NCI-H2081 (cell line): ENCODE measurements at places on chromosomes 7 and 10.

- DNase-seq = no peak
Measured at GRCh38 chr7:158724658-158725505, 20.3 kb upstream of the NCAPG2 start.

DNA sequence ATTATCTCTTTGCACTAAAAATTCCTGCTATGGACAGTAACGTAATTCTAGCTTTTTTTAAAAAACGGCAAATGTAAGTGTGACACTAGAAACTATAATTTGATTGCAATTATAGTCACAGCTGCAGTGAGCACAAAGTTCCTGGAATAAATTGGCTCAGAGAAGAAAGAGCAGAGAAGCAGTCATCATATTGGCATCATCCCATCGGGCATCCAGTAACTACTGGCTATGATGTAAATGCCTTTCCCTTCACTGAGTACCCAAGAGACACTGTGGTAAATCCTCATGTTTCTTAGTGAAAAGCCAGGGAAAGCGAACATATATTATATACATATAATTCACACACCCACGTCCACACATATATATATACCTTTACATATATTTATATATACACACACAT lies 43.6 kb downstream of the PIP4K2A start:
- DNase-seq = no peak

DNA sequence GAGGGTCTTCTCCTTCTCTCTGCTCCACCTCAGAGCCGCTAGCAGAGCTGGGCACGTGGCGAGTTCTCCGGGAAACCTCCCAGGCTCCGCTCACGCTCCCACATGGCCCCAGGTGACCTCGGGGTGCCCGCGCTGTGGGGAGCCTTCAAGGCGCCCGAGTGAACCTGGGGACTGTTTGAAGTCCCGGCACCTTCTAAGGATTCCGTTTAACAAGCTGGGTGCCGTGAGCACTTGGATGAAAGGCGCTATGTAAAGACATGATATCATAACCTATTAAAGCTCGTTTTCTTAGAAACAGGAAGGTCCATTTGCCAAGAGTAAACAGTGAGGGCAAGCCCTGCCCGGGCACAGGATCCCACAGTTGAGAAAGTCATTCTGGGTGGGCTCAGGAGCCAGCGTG lies 15.8 kb upstream of the MYL10 start:
- DNase-seq = no peak

- DNase-seq = no peak
Measured at GRCh38 chr10:83816942-83817341, 322.4 kb upstream of the GHITM start.

DNA sequence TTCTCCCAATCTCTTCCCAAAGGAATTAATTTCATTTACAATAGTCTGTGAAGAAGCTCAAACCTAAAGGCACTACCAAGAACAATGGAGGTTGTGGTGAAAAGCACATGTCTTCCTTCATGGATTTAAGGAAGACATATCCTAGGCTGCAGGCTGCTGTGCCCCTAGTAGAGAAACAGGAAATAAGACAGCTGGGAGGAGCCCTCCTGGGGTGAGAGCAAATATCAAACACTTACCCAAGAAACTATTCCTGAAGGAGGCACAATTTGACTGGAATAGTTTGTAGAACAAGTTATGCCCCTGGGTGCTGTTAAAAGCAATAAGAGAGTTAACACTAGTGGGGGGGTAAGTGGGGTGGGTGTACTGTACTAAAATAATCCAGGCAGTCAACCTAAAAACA lies 30.1 kb downstream of the PDZD8 start:
- no peak for DNase-seq

- DNase-seq = no peak
Measured at GRCh38 chr7:143518521-143518920, 40.8 kb downstream of the TAS2R41 start.

GRCh38 chr7:142478479-142479220 lies 220.8 kb upstream of the PRSS58 start:
- peak; percentile 55 for DNase-seq

GRCh38 chr10:86077871-86078638 lies 288.5 kb downstream of the GRID1 start:
- DNase-seq = no peak

GRCh38 chr7:19209166-19209696 lies 64.0 kb upstream of the FERD3L start:
- DNase-seq = no peak

GRCh38 chr7:18401757-18402156 lies 93.8 kb upstream of the HDAC9 start:
- no peak for DNase-seq

GRCh38 chr7:96921771-96922170 lies 83.6 kb upstream of the DLX6 start:
- DNase-seq = no peak

DNA sequence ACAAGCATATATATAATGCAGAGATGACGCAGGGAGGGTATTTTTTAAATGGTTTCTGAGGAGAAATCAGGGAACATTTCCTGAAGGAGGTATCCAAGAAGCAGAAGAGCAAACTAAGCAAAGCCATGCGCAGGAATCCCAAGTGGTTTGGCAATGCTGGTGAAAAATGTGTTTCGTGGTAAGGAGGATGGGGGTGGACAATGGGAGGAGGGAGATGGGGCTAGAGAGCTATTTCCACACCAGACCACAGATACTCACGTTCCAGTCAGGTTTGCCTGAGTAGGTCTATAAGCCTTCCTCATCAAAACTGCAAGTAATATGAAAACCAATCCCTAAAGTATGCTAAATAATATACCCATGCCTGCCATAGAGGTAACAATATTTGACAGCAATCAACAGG lies 223.7 kb upstream of the MKLN1 start:
- no peak for DNase-seq

DNA sequence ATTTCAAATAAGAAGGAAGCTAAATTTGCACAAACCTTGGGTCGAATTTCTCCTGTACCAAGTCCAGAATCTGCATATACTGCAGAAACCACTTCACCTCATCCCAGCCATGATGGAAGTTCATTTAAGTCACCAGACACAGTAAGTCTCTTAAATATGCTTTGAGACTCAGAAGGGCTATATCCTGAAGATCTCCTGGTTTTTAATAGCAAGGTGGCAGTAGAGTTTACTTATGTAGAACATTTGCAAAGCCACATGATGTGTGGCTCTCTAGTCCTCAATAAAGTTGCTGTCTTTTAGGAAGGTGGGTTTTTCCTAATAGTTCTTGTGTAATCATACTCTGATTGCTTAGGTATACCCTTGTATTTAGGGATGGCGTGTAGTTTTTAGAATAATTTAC lies 8.7 kb downstream of the DBF4 start:
- DNase-seq = no peak

GRCh38 chr10:90579602-90580242 lies 278.1 kb downstream of the HTR7 start:
- DNase-seq = no peak

DNA sequence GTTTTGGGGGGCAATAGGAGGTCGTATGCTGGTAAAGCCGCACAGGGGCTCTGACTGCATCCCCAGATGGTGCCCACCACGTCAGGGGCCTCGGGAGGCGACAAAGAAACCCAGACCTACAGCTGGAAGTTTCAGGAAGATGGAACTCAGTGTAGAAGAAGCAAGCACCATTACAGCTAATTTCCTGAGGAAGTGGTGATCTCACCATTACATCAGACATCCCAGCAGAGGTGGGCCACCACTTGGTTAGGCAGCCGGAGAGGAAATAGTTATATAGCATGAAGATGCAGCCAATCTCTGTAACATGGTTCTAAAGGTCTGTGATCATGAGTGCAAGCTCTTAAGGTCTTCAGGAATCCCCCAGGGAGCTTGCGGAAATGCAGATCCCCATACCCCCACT lies 127.3 kb upstream of the PCBD1 start:
- no peak for DNase-seq
